Sigmoid colon (tissue), 7 donors: ENCODE measurements at places on chromosomes 16 and 17. TPM values are rescaled to one million over a fixed set of nuclear protein-coding genes. Genes with fewer than 3 reads are reported as not detected.

NPIPB13 gene
- 3.8 TPM for total RNA-seq

RTN4RL1 gene
- 0.41 TPM for total RNA-seq

ESRP2 gene
- 0.16 TPM for total RNA-seq

CDK3 gene
- total RNA-seq, result 1.4 TPM

ICAM2 gene
- total RNA-seq, result 28.5 TPM

MT1E gene
- 96.9 TPM for total RNA-seq

GDPD3 gene
- total RNA-seq, result 2.5 TPM

SLC5A11 gene
- total RNA-seq, result not detected

FBXW10B gene
- total RNA-seq, result 0.55 TPM

PHKB gene
- total RNA-seq, result 86.0 TPM

DNA sequence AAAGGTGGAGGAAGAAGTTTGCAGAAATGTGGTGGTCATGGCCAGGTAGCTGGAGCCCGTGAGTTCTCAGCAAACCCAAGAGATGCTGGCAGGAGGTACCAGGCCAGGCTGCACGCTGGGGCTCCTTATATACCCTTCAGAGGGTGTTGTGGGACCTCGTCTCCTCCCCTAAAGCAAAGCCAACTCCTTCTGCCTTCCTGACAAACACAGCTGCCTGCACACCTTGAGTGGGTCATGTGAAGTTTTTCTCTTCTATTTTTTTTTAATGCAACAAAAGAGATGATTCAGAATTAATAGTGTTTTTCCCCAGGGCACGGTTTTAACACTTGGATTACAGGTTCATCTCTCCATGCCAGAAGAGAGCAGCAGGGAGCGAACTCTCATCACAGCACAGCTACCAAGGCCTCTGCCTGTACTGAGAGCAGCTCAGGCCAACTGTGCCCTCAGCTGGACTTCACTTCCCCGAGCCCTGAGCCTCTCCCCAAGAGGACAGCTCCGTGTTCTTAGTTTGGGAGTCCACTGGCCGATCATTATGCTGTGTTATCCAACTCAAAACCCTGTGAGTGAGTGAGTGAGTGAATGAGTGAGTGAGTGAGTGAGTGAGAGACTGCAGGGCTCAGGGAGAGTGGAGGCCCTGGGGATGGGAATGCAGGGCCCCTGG, at the start of gene KRT15:
TSS of gene KRT15 (minus strand) at position 102 of the 661 bp plus-strand sequence. CDS start at position 39, 63 bp downstream.
- no peak for DNase-seq

DNA sequence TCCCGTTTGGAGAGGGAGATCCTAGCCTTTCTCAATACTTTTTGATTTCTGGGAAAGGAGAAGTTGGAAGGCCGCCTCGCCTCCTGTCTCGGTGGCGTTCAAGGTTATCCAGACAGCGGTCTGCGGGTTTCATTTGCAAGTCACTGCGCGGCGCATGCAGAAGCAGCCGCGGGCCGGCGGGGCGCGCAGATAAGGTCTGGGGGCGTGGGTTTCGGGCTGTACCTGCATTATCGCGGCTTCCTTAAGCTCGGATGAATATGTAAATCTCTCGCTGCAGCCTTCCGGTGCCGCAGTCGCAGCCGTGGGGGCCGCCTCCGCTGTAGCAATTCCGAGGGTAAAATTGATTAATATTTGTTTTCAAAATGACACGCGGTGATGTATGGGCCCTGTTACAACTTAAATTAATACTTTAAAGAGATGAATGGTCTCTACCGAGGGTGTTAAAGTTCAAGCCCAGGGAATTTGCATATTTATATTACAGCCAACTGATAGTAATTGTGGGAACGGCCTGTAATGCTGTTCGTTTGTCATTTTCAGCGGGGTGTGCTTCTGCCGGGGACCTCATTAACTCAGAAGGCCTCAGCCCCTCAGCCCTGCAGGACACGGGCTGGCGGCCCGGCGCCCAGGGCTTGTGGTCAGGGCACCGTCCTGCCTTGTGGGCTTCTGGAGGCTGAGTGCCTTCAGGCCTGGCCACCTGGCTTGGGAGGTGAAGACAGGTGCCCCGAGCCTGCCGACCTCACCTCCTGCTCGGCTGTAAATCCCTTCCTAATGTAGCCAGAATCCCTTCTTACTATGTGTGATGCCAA, 99.4 kb downstream of the CYLD start:
- DNase-seq, result no peak

GRCh38 chr17:76137351-76138233, 3.5 kb downstream of the FOXJ1 start:
- DNase-seq, result no peak

DNA sequence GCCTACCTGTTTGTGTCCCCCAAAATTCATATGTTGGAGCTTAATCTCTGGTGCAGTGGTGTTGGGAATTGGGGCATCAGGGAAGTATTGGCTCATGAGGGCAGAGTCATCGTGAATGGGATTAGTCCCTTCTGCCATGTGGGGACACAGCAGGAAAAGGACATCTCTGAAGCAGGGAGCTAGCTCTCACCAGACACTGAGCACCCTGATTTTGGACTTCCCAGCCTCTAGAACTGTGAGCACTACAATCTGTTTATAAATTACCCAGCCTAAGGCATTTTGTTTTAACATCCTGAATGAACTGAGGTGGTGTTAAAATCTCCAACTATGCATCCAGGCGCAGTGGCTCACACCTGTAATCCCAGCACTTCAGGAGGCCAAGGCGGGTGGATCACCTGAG, 206.0 kb downstream of the SEC14L1 start:
- peak; percentile 4 for DNase-seq

DNA sequence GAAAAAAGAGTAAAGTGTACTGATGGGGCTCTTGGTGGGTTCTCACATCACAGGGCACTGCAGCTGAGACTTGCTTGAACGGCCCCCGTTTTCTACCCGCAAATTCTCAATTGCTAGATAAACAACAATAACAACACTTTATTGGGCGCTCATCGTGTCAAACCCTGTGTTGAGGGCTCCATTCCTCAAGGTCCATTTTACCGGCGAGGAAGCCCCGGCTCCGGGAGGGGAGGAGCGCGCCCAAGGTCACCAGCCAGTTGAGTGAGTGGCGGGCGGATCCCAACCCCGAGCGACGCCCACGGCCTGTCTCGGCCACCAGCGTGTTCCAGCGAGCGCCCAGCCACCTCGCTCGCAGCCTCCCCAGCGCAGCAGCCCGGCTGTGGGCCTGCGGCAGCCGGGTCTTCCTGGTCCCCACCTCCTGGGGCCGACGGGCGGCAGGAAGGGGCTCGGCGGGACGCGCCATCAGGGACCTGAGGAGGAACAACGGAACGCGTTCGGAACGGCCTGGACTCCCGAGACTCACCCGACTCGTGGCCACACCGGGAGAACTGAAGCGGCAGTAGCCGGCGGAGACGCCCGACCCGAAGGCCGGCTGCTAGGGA, 373 bp downstream of the CMC2 start:
- DNase-seq, result peak; percentile 86

DNA sequence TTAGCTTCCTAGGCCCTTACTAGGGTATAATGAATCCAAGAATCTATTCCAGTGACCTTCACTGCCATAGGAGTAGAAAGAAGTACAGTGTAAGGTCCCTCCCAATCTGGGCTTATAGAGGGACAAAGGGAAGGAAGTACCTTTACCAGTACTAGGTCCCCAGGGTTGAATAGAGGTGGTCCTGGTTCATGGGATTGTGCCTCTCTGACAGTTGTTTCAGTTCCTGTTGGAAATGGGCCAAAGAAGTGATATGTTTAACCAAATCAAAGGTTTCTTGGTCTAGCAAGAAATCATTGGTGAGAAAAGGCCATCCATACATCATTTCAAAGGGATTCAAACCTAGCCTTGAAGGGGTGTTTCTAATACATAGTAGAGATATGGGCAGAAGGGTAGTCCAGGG, 16.0 kb upstream of the ZNHIT3 start:
- no peak for DNase-seq

DNA sequence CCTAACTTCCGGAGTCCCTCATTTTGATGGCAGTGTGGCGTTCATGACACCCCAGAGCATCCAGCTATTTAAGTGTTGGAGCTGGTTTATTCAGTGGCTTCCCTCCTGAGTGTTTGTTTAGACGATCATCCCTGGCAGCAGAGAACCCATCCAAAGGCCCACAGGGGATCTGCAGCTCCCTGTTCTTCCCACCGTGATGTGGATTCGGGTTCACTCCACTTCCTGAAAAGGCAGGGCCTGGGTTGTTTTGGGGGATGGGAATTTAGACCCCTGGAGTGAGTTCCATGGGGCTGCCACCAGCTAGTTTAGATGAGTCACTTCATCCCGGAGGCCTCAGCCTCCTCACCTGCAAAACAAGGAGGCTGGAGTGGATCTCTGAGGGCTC, 2.3 kb downstream of the KSR1 start:
- DNase-seq, result no peak

DNA sequence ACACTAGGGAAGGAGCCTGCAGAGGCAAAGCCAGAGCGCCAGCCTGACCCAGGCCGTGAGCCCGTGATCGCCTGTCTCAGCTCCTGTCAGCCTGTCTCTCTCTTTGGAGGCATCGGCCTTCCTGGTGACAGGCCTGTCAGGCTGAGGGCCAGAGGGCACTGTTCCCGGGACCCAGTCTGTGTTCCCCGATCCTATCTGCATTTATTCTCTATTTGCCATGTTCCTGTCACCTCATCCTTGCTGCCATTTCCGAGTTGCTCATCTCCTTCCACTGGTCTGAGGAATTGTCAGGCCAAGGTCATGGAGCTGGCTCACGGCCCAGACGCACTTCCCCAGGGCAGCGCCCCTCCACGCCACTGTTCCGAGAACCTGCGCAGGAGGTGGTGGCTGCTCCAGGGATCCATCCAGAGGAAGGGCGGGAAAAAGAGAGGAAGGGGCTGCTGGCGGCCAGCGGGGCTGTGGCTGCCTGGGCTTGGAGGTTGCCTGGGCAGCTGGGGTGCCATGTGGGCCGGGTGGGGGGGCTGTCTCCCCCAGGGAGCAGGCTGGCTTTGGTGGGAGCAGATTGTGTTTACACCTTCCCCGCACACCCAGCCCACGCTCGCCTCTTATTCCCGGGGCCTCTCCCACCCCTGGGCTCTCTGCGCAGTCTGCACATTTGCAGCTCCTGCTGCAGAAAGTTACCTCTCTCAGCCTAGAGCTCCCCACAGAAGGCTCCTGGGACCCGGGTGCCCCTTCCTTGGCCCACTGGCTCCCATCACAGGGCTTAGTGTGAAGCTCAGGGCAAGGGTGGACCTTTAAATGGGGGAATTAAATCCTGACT, 4.9 kb downstream of the PRCD start:
- DNase-seq, result no peak

- DNase-seq, result no peak
Measured at GRCh38 chr17:2899906-2900305, 103.7 kb downstream of the RAP1GAP2 start.

GRCh38 chr17:63295839-63296590, 150.1 kb downstream of the CYB561 start:
- no peak for DNase-seq

- no peak for DNase-seq
Measured at GRCh38 chr16:89166696-89167424, 4.7 kb upstream of the CDH15 start.

DNA sequence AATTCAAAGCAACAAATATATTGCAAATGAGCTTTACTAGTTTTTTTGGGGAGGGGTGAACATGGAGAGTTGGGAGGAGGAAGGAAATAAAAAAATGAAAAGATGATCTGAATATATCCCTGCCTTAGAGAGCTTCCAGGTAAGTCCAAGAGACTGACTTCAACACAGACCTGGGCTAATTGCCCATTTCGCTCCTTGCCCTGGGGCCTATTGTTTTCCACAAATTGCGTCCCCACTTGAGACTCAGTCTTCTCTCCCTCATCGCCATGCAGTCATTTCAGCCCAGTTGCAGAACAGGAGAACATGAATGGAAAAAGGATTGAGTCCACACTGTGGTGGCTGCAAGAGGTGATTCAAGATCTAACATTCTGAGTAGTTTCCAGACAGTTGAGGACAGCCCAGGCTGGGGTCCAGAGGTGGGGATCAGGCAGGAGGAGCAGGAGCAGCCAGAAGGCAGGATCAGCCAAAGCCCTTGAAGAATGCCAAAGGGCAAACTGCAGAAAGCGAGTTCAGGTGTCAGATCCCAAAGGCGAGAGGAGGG, 21.6 kb upstream of the TOB1 start:
- DNase-seq, result no peak

GRCh38 chr17:17151962-17152361, 54.2 kb downstream of the PLD6 start:
- peak; percentile 96 for DNase-seq

GRCh38 chr16:60123392-60124023, 1389.4 kb upstream of the GOT2 start:
- no peak for DNase-seq

DNA sequence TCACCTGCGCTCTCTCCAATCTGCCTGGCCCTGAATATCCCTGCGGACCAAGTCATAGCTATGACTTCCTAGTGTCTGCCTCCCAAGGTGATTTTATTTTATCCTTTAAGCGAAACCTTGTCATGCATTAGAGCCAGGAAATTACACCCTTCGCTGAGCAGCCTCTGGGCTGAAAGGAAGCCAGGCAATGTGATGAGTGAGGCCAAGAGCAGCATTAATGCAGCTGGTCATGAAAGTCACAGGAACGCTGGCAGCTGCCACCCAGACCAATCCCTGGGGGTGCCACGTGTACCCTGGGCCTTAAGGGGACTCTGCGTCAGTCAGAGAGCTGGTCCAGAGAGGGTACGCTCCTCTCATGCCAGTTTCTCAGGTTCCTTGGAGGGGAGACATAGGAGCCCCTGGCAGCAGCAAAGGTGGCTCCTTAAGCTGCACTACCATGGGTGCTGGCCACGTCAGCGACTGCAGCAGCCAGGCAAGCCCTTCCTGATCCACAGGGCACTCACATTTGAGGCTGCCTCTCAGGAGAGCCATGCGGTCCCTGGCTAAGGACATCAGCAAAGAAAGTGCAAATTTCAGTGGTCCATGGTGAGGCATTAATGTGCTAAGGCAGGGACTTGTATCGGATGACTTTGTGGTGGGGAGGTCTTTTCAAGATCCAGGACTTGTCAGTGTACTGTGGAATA, 42.7 kb upstream of the WSCD1 start:
- no peak for DNase-seq

GRCh38 chr17:39186481-39187002, 10.9 kb downstream of the CACNB1 start:
- no peak for DNase-seq

- DNase-seq, result no peak
Measured at GRCh38 chr17:39416141-39416540, 14.7 kb upstream of the FBXL20 start.

DNA sequence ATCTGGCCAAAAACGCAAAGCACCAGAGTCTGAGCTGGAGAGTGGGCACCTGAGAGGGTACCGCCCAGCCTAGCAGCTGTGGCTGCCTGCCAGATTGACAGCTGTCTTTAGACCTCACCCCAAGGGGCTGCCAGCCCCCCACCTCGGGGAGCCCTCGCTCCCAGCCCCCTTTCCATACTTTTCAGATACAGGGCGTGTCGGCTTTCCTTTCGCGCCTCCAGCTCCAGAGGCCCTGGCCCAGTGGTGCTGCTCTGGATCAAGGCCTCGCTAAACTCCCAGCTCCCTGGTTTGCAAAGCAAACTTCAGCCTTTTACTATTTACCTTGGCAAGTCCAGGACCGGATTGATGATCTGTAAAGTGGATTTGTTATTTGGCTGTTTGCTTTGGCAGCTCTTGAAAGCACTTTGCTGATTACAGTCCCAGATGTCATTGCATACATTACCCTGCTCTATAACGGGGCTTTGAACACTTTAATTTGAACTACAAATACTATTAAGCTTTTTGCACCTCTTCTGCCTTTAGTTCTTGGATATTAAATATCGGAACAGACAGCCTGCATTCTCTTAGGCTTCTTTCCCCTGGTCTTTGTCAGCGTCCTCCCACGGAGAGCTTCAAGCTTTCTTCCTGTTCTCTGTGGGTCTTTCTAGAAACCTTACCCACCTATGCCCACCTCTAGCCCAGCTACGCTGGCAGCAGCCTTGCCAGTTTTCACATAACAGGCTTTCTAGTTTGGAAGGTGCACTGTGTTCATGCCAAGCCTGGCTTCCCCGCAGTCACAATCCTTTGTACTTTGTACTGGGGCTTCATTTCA, 63.6 kb upstream of the TBX2 start:
- no peak for DNase-seq

GRCh38 chr17:42852351-42852750, 1.4 kb downstream of the AOC3 start:
- DNase-seq, result peak; percentile 76
